ENCODE measurements at places on chromosomes 1 and 21. TPM values are rescaled to one million over a fixed set of nuclear protein-coding genes. Genes with fewer than 3 reads are reported as not detected.

GRCh38 chr21:39650306-39650705 is 37.6 kb downstream of the B3GALT5 start:
- no peak for DNase-seq

DNA sequence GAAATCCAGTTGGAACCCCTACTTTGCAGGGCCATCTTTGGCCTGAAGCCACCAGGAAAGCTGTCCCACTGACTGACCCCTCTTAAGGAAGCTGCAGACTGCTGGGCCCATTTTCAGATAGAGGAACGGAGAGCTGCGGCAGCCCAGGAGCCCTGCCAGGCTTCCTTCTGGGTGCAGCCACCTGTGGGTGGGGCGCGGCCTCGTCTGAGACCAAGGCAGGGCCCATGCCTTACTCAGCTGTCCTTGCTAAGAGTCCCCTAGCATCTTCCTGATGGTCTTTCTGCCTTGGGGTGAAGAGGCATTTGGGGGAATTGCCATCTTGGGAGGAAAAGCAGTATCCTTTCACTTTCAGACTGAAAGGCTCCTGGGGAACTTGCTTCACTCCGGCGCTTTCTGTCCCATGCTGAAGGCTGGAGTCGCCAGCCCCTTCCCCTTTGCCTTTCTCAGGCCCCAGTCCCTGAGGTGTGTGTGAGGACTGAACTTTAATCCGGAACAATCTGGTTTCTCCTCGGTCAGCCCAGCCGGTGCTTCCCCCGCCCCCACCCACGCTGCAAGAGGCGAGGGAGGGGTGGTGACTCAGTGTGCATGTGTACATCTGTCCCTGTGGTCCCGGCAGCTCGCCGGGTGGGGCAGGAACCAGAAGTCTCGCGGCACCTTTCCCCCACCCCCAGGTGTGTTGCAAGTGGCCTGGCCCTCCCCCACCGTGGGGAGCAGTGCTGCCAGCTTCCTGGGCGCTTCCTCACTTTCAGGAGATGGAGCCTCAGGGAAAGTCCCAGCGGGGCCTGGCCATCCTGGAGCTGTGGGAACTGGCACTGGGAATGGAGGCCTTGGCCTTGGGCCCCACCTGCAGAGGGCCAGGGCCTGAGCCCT is 5.1 kb downstream of the ZC3H12A start:
- peak; percentile 97 for DNase-seq

MPL gene
- total RNA-seq = not detected

DNA sequence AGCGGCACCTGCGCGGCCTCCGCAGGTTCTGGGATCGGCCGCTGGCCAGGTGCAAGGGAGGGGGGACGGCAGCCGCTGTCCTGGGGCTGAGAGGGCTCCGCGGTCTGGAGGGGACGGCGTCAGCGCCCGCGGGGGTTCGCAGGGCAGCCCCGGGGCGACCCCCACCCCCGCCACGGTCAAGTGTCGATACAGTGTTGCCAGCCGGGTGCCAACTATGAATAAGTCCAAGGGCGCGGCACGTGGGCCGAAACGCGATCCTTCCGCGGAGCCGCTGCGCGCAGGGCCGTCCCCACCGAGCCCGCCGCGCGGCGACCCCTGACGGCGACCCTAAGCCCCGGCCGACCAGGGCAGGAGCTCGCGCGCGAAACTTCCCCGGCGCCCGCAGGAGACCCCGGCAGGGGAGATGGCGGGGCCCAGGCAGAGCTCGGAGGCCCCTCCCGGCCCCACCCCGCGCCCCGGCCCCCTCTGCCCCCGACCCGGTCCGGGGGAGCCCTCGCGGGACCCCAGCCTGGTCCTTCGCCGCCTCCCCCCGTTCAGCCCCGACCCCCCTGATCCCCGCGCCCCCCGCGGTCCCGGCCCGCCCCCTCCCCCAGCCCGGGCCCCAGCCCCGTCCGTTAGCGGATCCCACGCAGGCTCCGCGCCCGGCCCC is 586 bp upstream of the AGPAT3 start:
- DNase-seq = no peak

DNA sequence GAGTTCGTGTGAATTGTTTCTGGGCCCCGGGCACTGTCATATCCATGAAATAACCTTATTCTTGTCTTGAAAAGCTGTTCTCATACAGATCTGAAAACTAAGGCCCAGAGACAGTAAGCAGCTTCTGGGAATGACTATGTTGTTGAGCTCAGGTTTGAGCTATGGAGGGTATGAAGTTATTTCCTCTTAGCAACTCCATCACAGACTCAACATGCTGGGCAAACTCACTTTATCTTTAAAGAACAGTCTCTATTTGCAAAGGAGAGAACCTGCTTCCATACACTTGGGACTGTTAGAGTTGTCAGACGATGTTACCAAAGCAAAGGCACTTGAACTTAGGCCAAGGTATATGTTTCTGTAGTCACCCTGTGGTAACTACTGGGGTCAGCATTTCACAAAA is 90.0 kb downstream of the GPR88 start:
- no peak for DNase-seq

XKR8 gene
- total RNA-seq = 15.6 TPM

GRCh38 chr1:42732126-42732680 is 7.8 kb downstream of the CLDN19 start:
- DNase-seq = no peak

DNA sequence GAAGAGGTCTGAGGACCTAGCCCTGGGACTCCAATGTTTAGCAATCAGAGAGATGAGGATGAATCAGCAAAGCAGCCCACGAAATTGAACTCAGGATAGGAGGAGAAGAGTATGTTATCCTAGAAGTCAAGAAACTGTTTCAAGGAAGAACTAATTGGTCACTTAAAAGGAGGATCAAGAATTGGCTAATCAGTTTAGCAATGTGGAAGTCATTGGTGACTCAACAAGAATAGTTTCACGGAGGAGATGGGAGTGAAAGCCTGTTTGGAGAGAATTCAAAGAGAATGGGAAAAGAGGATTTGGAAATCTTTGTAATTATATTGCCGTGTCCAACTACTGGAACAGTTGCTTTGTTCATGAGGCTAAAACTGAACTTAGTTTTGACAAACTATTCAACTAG is 7.4 kb downstream of the HMCN1 start:
- no peak for DNase-seq

DNA sequence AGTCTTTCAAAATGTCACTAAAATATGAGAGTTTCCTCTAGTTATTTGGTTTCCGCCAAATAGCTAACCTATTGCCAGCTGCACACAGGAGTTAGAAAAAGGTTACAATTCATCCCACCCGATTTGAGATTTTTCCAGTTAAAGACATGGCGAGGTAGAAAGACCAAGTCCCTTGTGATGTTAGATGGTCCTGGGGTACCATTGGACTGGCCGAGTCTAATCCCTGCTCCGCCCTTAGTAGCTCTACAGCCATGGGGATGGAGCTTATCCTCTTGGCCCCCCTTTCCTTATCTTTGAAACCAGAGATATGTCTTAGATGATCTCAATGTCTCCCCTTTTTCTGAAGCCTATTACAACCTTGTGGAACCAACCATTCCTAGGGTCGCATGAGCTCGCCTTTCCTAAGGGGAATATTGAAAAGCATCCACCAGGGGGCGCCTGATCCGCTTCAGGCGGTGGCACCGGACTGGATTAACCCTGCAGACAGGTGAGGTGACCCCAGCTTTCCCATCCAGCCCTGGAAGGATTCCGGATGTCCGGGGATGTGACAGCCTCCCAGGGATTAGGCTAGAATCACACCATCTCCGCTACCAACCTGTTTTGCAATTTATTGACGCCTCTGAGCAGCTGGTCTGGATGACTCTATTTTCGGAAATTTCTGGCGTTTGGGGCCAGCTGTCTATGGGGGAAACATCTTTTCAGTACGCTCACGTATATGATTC is 68.3 kb upstream of the SIM2 start:
- DNase-seq = no peak

DNA sequence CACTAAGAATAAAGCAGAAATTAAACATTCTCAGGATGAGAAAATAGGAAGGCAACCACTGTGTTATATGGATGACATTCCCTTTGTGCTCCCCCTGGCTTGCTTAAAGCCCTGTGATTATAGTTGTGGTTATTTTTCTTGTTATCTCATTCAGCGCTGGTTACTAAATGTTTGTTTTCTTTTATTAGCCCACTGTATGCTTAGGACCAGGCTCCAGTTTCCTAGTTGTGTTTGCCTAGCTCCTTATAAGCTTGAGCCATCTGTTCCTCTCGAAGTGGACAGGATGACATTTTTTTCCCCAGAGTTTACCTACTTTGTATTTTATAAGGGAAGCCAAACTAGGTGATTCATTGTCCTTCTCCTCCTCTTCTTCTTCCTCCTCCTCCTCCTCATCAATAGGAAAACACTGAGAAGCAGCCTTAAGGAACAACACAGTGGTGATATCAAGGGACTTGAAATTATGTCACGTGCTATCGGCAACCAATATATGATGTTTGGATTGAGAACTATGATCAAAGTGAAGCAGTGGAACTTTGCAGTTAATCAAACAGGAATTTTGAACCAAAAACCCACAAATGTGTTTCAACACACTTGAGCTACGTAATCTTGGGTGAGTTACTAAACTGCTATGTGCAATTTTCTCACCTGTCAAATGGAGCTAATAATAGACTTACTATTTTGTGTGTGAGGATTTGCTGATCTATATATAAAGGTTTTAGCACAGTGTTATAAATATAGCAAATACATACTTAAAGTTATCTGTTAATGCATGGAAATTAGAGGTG is 35.1 kb upstream of the RGS7 start:
- no peak for DNase-seq

DNA sequence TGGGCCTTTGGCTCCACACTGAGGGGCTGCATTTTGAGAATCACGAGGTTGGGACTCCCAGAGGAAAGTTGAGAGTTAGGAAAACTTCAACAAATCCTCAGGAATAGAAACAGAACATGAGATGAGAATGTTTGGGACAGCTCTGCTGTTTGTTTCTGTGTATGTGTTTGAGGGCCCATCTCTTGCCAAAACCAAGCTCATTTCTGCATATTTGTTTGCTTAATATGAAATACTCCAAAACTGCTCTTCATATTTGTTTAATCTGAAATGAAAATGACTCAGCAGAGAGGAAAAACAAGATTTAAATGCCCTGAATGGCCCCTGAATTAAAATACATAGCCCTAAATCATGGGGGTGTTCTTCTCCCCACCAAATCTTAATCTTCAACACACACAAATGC is 78.1 kb downstream of the DDR2 start:
- DNase-seq = no peak

DNA sequence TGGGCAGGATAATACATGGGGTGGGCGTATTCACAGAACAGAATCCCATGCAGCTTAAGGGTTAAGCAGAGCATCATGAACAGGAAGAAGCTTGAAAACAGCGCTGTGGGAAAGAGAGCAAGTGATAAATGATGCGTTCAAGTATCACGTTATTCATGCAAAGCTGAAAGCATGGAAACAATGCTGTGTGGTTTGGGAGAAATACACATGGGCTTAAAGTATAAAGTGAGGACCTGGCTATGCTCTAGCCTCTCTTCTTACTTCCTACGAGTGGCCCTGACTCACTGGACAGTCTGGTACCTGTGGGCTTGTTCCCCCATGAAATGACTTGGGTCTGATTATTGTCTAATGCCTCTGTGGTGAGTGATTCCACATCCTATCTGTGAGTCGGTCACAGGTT is 25.7 kb downstream of the TMPRSS2 start:
- no peak for DNase-seq

GRCh38 chr1:223102797-223103533 is 40.1 kb downstream of the TLR5 start:
- DNase-seq = no peak

GBP3 gene
- 28.5 TPM for total RNA-seq

TAL1 gene
- total RNA-seq = 13.9 TPM

- peak; percentile 50 for DNase-seq
Observed at GRCh38 chr1:36532810-36533401, 50.2 kb upstream of the CSF3R start.

TRIM58 gene
- 0.53 TPM for total RNA-seq

DNA sequence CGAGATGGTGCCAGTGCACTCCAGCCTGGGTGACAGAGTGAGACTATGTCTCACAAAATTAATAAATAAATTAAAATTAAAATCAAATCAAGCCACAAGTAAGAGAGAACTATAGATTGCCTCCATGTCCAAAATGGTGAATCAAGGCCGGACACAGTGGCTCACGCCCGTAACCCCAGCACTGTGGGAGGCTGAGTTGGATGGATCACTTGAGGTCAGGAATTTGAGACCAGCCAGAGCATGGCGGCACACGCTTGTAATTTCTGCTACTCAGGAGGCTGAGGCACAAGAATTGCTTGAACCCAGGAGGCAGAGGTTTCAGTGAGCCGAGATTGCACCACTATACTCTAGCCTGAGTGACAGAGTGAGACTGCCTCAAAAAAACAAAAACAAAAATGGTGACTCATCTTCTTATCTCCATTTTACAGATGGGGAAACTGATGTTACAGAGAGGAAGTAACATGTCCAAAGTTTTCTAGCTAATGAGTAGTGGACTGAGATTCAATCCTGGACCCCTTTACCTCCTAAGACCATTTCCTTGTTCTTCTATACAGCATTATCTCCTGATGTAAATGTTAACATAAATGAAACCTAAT is 99.0 kb upstream of the HNRNPU start:
- DNase-seq = no peak

DNA sequence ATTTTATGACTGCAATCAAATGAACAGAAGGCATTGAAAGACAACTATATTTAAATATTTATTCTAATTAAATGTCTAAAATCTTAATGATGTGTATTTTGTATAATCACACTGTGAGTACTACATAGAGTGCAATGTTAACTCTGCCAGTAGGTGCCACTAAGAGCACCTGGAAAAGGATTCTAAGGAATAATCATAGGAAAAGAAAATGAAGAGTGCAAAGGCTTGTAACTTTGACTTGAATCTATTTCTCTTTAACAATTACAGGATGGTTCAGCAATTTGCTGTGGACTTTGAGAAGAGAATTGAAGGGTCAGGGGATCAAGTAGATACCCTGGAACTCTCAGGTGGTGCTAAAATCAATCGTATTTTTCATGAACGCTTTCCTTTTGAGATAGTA is 200.4 kb downstream of the DNM3 start:
- DNase-seq = no peak

DNA sequence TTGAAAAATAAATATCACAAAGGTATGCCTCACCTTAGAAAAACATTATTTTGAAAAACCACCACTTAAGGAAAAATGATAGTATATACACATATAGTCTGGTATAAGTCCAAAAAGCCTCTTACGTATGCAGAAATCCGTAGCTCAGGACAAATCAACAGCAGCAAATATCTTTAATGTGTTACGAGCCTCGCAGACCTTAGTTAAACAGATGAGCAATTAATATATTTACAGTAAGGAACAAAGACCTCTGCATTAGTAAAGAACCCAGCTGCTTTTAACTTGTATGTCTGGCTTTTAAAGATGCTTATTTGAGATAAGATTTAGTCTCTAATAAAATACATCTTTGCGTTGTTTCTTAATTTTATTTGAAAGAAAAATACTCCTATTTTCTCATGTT is 79.9 kb upstream of the CHRM3 start:
- DNase-seq = no peak

Data from ascending aorta (tissue), 2 donors.